ENCODE measurements at places on chromosomes 5 and 9.

- no peak for DNase-seq
Measured at GRCh38 chr5:139100825-139101224, 97.3 kb downstream of the SIL1 start.

DNA sequence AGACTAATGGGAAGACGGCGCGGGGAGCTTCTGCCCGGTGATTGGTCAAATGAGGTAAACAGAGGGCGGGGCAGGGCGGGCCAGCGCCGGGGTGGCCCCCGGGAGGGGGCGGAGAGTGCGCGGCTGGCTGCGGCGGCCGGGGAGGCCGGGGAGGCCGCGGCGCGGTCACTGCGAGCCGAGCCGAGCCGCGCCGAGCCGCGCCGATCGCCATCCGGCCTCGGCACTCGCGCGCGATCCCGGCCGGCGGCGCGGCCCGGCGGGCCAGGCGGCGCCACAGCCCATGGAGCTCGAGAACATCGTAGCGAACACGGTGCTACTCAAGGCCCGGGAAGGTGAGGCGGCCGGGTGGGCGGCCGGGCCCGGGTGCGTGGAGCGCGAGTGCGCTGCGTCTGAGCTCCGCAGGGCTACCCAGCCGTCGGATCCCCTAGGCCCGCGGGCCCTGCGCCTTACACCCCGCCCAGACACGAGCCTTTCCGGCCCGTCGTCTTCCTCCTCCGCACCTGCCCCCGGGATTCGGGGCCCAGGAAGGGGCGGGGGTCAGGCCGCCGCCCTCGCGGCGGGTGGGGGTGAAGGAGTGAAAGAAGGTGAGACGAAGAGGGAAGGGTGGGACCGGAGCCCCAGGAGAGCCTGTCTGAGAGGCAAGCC is at the start of gene GRK6:
Gene GRK6 (plus strand): TSS at position 111 of the 645 bp plus-strand sequence. CDS start 170 bp downstream, at position 281.
- DNase-seq = no peak

- no peak for DNase-seq
Measured at GRCh38 chr5:115068239-115069086, 101.2 kb downstream of the TRIM36 start.

DNA sequence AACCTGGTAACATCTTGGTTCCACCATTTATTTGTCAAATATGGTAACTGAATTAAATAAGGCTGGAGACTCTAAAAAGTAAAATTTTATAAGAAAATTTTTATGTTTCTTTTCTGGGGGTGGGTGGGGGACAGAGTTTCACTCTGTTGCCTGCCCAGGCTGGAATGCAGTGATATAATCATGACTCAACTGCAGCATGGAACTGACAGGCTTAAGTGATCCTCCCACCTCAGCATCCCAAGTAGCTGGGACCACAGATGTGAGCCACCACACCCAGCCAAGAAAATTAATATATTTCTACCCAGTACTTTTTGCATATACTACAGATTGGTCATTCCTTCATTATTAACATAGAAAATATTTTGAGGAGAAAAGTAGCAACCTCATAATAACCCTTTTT is 216.9 kb downstream of the DEPDC1B start:
- DNase-seq = no peak

GRCh38 chr5:154850255-154851062 is at the start of gene FAXDC2:
Gene FAXDC2, minus strand, starts transcription at chr5:154850603. Its CDS starts 12,425 bp downstream, at chr5:154838178.
- peak; percentile 71 for DNase-seq

DNA sequence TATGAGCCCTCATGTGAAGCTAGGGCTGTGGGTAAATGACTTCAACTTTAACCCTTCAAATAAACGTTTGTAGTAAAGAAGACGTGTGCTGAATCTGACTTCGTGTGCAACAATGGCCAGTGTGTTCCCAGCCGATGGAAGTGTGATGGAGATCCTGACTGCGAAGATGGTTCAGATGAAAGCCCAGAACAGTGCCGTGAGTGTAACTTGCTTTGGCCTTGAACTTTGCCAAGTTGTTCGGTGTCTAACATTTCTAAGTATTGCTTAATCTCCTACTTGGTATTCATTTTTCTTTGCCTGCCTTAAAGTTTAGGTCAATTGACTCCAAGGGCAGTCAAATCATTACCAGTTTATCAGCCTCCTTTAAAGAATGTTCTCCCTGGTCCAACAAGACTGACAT is 18.2 kb downstream of the VLDLR start:
- no peak for DNase-seq

DNA sequence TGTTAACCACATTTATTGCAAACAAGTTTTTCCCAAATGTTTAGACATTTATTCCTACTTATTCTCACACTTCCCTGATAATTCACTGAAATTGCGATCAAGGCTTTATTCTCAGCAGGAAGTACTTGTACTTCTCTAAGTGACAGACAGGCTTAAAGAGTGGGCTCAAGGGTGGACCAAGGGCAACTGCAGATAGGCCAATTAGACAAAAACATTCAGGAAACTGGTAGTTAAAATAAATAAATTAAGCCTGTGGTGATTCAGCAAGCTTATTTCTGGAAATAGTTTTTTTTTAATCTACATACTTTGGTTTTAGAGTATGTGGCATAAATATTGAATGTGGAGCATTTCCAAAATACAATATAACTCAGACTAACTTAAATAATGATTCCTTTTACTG is 136.1 kb downstream of the UGCG start:
- DNase-seq = no peak

GRCh38 chr5:66440202-66440680 is 156.0 kb upstream of the MAST4 start:
- no peak for DNase-seq

- DNase-seq = no peak
Measured at GRCh38 chr9:72952914-72953313, at the start of gene ALDH1A1. Gene ALDH1A1, minus strand, starts transcription at chr9:72953053. Its CDS starts 53 bp downstream, at chr9:72953000.
